ENCODE measurements at places on chromosomes 12 and 14.
A peak's percentile ranks its signal among the peaks of the same experiment; 100 is the strongest.

- DNase-seq = no peak
Measured at GRCh38 chr12:59067083-59067482, 146.8 kb upstream of the LRIG3 start.

DNA sequence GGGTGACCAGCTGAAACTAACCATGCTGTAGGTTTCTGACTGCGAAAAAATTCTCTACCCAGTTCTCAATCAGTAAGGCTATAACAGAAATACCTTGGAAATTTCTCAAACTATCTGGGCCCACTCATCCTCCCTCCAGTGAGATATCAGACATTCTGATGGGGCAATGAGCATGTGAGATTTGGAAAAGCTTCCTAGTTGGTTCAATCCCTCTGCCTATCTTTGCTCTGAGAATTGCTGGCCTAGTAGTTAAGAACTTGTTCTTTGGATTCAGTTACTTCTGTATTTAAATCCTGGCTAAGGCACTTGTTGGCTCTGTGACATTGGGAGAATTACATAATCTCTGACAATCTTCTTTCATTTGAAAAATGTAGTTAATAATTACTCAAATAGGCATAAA is 119.4 kb downstream of the SLC15A5 start:
- DNase-seq = no peak

DNA sequence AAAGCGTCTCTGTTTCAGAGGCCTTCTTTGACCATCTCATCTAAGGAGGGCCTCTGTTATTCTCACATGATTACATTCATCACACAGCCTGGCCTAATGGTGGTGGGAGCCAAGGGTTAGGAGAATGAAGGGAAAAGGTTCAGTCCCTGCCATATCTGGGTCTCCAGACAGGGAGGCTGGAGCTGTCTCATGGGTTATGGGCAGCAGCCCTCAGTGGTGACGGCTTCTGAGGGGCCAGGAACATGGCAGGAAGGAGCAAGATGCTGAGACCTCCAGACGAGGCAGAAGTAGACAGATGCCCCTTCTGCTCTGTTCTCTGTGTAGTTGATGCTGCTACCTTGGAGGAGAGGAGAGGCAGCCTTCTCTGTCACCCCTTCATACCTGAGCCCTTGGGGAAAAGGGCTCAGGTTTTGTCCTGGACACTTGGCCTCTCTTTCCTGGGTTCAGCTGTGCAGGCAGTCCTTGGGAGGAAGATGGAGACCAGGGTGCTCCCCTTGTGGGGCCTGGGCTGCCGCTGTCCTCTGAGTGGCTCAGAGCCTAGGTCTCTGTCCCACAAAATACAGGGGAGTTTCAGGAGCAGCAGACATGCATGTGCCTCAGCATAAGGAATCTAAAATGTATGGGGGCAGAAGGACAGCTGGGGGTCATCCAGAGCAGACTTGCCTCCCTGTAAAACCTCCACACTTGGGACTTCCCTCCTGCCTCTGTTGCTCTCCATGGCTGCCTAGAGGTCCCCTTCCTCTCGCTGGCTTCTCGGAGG is 3.6 kb downstream of the IFI27L2 start:
- no peak for DNase-seq

GRCh38 chr12:104459368-104459909 is 2.7 kb downstream of the CHST11 start:
- DNase-seq = no peak

DNA sequence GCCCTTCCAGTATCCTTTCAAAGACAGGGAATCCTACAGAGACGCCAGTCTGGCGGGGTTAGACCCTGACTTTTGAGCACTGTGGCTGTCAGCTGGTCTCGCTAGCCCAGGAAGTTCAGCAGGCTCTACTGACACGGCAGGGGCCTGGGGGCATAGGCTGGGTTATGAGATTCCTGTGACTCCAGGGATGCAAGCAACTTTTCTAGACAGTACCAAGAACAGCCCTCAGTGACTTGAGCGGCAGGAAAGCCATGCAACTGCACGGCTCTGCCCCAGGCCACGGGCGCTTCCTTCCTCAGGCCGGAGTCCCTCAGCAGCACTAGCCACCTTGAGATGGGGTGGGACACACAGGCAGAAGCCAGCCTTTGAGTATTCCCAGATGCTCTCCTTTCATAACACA is 5.1 kb upstream of the SIVA1 start:
- no peak for DNase-seq

DNA sequence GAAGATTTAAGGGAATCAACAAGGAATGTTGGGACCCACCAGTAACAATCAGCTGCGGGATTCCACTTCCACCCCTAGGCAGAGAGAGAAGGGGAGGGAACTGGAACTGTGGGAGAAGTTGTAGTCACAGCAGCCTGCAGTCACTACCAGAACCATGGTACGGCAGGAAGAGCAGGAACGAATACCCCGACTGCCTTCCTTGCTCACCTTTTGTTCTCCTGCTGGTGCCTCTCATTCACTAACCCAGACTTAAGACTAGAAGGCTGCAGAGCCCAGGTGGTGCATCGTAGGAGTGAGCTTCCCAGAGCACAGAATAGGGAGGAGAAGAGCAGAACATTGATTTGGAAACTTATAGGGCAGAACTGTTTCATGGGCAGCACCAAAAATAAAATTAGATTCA is 154.2 kb downstream of the DYRK2 start:
- DNase-seq = no peak

- DNase-seq = no peak
Measured at GRCh38 chr14:69270795-69271708, 11.1 kb downstream of the GALNT16 start.

- peak; percentile 28 for DNase-seq
Measured at GRCh38 chr12:121579190-121579791, 1.5 kb downstream of the KDM2B start.

DNA sequence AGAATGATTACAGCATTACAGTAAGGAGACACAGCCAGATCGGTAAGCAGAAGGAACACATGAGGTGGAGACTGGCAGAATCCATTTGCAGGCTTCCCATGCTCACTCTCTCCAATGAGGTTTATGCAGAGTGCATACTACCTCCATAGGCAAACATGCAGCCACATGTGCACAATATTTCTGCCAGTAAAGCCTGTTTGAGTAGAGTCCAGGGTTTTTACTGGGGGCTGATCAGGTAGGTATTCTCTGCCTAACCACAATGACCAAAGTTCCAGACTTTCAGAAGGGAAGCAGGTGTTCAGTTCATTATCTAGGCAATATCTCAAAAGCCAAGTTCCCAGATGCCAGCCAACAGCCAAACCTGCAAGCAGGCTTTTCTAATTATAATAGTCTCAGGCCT is 31.1 kb downstream of the INTS13 start:
- no peak for DNase-seq

DNA sequence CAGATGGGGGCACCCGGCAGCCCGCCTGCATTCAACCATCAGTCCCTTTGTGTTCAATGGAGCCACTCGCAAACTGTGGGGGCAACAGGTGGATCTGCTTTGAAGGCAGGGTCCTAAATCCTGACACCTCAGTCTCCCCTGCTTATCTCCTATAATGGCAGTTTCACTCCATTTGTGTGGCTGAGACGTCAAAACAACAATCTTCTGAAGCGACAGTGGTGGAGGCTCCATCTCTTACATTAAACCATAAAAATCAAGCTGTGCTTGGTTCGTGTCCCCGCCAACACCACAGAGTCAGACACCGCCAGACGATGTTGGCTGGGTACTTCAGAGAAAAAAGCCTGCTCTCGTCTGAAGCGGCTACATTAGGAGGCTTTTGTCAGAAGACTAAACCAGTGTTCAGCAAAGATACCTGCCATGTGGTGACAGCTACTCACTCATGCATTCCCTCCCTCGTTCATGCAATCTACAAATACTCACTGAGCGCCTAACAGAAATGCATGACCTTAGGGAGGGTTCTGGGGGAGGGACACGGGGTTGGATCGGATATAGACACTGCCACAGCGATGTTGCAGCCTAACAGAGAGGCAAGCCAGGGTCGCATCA is 253.9 kb downstream of the FOXN3 start:
- no peak for DNase-seq

GRCh38 chr12:48773686-48774085 is 15.2 kb downstream of the ADCY6 start:
- DNase-seq = no peak

GRCh38 chr12:122989225-122989839 is 8.9 kb downstream of the ARL6IP4 start:
- no peak for DNase-seq
